DMS79 treated with DMSO at 0.1 percent for 48 hours (cell line): ENCODE measurements at places on chromosomes 5 and 9.

DNA sequence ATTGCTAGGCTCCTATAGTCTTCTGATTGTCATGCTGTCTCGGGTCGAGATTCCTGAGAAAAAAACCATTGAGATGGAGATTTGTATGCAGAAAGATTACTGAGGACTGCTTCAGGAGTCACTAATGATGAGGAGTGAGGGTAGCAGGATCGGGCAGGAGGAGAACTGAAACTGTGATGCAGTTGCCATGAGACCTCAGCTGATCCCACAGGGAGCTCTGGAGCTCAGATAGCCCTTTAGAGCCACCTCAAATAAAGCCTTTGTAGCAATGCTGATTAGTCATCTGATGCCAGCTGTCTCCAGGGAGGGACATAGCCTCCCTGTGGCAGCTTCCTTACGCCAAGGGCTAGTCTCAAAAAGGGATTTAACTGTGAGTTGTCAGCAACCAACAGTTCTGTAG, 256.9 kb downstream of the DMAC1 start:
- DNase-seq, result no peak

DNA sequence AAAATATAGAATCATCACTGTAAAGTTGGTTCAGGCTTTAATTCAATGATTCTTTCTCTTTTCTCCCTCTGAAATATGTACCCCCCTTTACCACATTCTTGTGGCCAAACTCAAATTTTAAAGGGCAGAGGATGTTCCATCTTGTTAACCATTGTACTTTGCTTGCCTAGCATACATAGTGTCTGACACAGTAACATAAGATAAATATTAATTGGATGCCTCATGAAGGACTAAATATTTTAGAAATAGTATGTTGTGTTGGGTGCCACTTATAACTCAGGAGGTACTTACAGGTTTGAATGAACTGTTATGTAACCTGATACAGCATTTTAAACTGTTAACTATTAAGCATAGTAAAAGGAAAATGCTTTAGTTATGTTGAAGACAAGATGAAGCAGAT, 71.5 kb downstream of the NIPBL start:
- DNase-seq, result no peak

DNA sequence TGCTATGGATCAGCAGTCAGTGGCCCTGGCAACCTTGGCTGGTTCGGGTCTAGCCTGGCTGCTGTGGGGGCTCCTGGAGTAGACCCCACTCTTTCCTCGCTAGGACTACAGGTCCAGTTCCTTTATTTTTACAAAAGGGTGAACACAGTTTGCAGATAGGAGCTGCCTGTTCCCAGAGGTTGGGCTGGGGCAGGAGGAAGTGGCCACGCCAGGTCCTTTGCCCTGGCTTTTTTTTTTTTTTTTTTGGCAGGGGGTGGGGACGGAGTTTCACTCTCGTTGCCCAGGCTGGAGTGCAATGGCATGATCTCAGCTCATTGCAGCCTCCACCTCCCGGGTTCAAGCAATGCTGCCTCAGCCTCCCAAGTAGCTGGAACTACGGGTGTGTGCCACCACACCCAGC, 7.9 kb downstream of the SLC2A6 start:
- no peak for DNase-seq

- DNase-seq, result no peak
These were observed 23.5 kb upstream of the ASS1 start for GRCh38 chr9:130421154-130421801.

DNA sequence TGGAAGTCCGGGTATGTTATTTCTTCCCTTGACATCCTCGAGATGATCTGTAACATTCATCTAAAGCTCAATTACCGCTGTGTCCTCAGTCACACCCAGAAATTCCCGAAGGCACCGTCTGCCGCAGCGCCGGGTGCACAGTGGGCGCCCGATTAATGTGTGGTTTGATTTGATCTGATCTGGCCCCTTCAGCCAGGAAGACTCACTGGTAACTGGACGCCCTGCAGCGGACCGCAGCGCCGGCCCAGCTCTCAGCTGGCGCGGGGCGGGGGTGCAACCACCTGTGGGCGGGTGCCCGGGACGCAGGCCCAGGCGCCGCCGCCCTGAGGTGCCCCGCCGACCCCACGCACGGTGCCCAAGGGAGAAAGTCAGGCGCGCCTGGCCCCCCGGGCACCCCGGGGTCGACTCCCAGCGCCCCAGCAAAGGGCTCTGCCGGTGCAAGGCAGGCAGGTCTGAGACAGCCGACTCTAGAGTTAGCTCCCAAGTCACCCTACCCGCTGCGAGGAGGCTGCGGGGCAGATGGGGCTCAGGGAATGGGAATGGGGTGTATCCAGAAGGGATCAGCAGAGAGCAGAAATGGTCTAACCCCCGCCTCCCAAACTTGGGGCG, 1.7 kb downstream of the EPB41L4B start:
- DNase-seq, result no peak

DNA sequence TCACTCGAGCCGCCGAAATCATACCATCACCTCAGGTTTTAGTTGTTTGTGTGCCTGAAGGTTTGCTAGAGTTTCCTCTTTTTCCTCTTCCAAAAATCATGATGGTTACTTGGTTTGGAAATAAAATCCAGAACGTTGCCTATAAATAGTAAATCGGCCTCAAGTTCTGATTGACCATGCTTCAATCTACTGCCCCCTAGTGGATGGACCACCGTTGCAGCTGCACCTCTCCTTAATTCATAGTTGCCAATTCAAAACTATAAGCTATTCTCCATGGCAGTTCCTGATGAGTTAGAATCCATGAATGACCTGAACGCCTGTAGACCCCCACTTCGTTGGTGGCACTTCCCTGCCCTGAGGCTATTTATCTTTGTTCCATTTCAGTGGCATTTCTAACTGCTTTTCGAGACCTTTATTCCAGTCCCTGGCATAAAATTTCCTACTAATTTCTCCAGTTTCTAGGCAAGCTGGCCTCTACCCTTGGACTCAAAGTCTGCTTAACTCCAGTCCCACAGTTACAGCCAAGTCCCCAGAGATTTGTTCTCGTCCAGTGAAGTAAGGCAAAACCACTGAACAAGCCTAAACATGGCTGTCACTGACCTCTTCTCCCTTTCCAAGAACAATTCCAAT, 422.6 kb downstream of the EFNA5 start:
- no peak for DNase-seq
